NK-92 treated with Interleukin-12 subunit alpha and Interleukin-12 subunit beta, amount 100 ng/mL, for 24 hours (cell line): ENCODE measurements at places on chromosomes 11 and 22.

DNA sequence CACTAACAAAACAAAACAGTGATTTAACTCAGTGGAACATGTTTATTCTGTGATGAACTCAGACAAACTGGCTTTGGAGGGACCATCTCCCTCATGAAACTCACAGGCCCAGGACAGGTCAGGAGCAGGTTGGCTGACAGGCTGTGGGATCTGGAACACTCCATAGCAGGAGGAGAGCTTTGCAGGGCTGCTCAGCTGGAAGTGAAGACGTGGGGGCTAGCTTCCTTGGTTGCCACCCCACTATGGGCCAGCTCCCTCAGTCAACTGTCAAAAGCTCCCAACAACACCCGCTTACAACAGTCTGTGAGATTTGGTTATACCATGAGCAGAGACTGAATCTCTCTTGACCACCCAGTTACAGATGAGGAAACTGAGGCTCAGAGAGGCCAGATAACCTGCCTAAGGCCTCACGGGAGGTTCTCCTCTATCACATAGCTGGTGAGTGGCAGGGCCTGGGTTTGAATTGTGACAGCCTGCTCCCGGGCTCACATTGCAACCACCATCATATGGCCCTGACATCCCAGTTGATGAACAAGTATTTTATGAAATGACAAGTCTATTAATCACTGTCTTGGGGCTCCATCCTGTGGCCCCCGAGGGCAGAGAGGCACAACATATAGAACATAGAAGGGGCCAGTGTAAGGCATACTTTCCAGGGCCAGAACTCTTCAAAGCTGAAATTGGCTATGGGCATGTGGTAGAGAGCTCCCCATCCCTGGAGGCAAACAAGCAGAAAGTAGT lies 473.4 kb downstream of the MN1 start:
- no peak for DNase-seq

DNA sequence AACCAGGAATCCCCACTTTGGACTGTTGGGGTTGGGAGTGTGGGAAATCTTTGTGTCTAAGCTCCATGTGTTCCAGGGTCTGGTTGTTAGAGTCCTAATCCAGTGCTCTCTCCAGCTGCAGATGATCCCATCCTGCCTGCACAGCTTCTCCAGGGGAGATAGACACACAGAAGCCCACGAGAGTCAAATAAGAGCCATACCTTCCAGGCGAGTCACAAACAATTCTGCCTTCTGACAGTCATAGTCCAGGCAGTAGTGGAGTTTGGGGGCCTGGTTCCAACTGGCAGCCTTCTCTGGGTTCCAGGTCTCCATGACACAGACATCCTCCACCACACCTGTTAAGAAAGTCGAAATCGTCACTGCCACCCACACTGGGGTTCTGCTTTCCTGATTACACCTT lies 32.1 kb downstream of the SYT13 start:
- DNase-seq, result no peak

DNA sequence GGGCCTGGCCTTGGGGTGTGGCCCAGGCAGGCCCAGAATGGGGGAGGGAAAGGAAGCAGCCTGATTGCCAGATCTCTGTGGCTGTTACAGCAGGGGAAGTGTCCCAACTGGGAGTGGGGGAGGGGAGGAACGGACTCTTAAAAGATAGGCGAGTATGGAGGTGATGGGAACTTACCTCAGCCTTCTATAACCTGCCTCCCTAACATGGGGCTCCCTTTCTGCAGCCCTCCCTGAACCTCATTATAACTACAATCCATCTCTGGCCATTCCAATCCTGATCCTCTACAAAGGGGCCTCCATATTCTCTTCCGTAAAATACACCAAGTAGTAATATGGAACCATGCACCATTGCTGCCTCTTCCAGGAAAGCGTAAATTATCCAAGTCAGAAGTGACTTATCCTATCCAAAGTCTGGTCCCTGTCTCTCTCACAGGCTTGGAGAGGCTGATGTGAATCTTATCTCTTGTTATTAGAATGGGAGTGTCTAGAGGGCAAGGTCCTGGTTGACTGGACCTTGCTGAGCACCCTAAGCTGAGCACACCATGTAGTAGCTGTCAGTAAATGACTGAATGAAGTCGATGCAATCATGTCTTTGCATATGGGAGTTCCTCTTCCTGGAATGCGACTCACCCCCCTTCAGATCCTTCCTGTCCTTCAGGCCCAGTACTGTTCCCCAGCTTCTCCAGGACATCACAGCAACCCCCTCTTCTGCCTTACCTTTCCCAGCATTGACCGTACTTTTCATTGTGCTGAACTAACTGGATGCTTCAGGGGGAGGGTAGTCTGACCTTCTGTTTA lies 5.9 kb downstream of the RHOG start:
- DNase-seq, result no peak

GRCh38 chr11:19060629-19061028 lies at the start of gene MRGPRX2:
Gene MRGPRX2 (minus strand): TSS chr11:19060717. CDS start chr11:19056402, 4,315 bp downstream.
- DNase-seq, result no peak

DNA sequence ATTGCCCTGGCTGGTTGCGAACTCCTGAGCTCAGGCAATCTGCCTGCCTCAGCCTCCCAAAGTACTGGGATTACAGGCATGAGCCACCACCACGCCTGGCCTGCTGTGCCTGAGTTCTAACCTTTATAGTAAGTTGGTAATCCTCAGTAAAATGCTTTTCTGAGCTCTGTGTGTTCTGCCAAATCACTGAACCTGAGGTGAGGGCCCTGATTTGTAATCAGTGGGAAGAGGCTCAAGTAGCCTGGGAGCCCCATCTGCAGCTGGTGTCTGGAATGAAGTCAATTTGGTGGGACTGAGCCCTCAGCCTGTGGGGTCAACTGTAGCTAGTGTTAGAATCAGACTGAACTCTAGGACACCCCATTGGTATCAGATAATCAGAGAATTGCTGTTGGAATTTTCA lies 72.6 kb upstream of the PARVG start:
- DNase-seq, result no peak

DNA sequence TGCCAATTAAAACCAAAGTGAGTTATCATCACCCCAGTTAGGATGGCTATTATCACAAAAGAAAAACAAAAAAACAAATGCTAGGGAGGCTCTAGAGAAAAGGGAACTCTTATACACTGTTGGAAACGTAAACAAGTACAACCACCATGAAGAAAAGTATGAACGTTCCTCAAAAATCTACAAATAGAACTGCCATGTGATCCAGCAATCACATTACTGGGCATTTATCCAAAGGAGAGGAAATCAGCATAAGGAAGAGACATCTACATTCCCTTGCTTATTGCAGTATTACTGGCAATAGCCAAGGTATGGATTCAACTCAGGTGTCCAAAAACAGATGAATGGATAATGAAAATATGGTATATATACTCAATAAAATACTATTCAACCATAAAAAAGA lies 1145.1 kb downstream of the LRRC4C start:
- no peak for DNase-seq

DNA sequence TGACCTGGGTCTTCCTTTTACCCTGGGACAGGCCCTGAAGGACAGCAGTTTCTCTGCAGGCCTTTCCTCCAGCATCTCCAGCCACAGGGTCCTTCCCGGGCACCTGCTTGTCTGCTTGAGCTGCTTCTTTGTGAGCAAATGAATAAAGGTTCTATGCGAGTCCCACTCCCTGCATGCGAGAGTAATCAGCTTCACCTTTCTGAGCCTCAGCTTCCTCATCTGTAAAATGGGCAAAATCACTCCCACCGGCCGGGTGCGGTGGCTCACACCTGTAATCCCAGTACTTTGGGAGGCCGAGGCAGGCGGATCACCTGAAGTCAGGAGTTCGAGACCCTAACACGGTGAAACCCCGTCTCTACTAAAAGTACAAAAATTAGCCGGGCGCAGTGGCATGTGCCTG lies 31.1 kb downstream of the IFT27 start:
- DNase-seq, result no peak

DNA sequence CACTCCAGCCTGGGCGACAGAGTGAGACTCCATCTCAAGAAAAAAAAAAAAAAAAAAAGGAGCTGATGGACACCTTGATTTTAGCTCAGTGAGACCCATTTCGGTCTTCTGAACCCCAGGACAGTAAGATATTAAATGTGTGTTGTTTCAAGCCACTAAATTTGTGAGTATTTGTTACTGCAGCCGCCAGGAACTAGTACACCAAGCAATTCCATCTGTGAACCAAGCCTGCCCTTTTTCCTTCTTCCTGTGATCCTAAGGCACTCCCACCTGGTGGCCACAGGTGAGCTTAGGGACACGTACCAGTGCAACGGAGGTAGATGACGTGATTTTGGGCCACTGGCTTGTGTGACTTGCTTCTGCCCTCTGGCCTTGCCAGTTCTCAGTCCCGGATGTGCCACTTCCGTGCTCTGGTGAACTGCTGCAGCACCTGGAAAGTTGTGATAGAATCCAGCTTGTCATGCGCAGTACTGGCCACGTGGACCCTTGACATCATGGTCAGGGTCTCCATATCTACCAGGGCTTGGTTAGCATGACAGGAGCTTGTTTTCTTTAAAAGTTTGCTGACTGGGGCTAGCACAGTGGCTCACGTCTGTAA lies 19.6 kb upstream of the ATXN10 start:
- no peak for DNase-seq

GRCh38 chr11:71370020-71370747 lies 78.0 kb downstream of the DHCR7 start:
- no peak for DNase-seq

DNA sequence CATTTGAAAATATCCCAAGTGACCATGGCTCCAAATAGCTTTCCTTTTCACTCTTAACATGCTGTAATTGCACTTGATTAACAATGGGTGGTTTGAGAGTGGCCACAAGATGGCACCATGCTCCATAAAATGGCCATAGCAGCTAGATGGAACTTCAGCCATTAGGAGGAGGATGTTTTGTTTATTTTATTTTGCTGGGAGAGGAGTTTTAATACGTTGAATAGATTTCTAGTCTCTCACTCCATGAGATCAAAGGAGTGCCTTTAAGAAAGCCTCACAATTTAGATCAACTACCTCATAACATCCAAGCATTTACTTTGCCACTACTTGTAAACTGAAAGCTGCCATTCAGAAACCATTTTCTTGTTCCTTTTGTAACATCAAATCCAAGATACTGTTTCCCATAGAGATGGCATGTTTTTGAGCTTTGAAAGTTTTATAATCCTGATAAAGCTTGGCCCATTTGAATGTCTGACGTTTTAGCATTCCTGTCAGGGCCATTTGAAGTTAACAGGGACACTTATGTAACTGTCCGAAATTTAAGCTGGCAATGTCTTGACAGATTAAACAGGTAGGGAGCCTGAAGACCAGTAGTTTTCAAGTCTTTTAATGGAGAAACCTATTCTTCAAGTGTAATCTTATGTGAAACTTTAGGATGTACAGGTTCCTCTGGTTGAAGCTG lies 4.7 kb downstream of the FEN1 start:
- DNase-seq, result no peak

GRCh38 chr11:87031433-87032170 lies 6.1 kb upstream of the TMEM135 start:
- DNase-seq, result no peak

DNA sequence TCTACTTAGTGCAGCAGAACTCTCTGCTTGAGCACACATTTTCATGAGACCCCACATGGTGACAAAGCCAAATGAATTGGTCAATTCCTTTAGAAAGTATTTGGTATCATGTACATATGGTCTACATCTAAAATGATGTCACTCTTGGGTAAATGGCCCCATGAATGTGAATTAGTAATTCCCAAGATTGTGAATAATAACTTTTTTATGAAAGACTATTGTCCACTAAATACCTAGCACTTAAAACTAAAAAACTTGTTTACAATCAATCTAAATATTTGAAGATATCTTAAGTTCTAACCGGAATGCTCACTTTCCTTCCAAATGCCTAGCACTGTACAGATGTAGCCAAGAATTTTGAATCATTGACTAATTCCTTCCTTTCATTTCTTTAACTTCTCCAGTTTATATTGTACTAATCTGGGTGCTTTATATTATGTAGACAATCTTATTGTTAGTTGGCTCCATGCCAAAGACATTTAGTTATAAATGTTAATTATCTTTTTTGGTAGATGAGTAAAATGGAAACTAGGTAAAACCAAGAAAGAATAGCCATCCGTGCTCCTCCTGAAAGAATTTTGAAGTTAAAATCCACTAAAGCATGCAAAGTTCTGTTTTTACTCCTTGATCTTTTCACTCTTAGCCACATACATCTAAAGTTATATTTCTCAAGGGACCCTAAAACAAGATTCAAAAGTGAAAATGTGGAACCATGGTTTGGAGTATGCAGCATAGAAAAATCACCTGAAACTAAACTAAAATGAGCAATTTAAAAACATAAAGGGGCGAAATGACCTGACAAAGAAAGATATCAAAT lies 145.0 kb upstream of the ARHGAP20 start:
- DNase-seq, result no peak

- DNase-seq, result no peak
Observed at GRCh38 chr11:33040033-33040861, 875 bp downstream of the TCP11L1 start.

- no peak for DNase-seq
Observed at GRCh38 chr11:126173257-126173656, 38.2 kb downstream of the RPUSD4 start.

DNA sequence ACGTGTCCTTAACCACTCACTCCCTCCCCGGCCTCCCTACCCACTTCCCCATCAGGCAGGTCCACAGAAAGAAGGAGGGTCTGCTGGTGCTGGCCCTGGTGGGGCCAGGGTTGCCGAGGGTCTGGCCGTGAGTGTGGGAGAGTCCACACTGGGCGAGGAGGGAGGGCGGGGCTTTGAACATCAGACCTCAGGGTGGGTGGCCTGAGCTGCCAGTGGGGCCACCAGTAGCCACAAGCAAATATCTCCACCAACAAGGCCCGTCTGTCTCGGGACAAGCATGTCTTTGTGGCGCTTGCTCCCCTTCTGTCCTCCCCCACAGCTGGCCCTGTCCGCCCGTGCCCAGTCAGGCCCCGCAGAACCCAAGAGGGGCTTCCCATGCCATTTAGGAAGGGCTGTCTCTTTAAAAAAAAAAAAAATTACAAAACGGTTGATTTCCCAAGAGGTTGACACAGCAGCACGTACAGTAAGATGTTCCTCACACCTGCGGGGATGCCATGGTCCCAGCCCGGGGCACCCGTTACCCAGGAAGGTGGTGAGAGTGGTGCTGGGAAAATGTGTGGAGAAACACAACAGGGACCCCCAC lies 17.7 kb upstream of the TALDO1 start:
- DNase-seq, result no peak

GRCh38 chr11:35139722-35140282 lies 831 bp downstream of the CD44 start:
- DNase-seq, result no peak

DNA sequence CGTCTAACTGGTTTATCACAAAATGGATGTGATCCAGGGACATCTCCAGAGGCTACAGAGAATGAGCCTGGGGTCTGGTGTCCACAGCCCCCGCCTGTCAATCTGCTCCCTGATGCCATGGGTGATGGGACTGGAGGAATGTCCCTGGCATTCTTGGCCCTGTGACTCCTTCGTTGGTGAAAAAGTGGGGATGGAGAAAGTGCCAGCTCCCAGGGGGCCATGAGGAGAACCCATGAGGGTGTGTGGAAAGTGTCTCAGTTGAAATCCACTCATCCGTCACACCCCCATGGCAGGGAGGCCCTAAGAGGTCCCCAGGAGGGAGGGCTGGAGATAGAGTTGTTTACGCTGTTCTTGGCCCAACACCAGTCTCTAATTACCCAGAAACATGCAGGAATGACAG lies 322.0 kb downstream of the CTTN start:
- no peak for DNase-seq

GRCh38 chr22:36010882-36011281 lies 17.7 kb downstream of the RBFOX2 start:
- no peak for DNase-seq

GRCh38 chr11:126711977-126712625 lies 288.5 kb downstream of the KIRREL3 start:
- DNase-seq, result no peak

- DNase-seq, result no peak
Observed at GRCh38 chr22:27417421-27417814, 384.1 kb downstream of the MN1 start.

- DNase-seq, result no peak
Observed at GRCh38 chr11:72751116-72752087, 806 bp downstream of the ARAP1 start.
